ENCODE measurements at places on chromosomes 7 and 10. TPM values are rescaled to one million over a fixed set of nuclear protein-coding genes. Genes with fewer than 3 reads are reported as not detected.

WNT8B gene
- 0.29 TPM for total RNA-seq

MYL7 gene
- 2.5 TPM for total RNA-seq

SPDYE5 gene
- not detected for total RNA-seq

PHKG1 gene
- not detected for total RNA-seq

C7orf33 gene
- not detected for total RNA-seq

SEC31B gene
- 8.9 TPM for total RNA-seq
